ENCODE measurements at places on chromosomes 6 and 20.

DNA sequence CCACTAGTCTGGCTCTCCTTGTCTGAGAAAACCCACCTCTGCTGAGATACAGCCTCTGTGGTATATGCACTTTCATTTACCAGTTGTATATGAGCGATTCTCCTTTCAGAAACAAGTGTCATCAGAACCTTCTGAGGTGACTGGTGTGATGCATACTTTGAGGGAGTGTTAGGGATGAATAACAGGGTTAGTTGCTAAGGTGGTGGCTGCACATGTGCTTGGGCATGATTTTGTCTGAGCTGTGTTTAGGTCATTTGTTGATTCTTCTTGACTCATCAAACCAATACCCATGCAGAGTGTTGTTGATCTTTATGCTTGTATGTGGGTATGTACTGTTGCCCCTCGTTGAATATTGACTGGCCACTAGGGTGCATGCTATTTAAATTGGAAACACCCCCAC, 25.7 kb downstream of the DTD1 start:
- DNase-seq, result no peak

GRCh38 chr6:150806790-150807189, 58.7 kb upstream of the MTHFD1L start:
- no peak for DNase-seq

DNA sequence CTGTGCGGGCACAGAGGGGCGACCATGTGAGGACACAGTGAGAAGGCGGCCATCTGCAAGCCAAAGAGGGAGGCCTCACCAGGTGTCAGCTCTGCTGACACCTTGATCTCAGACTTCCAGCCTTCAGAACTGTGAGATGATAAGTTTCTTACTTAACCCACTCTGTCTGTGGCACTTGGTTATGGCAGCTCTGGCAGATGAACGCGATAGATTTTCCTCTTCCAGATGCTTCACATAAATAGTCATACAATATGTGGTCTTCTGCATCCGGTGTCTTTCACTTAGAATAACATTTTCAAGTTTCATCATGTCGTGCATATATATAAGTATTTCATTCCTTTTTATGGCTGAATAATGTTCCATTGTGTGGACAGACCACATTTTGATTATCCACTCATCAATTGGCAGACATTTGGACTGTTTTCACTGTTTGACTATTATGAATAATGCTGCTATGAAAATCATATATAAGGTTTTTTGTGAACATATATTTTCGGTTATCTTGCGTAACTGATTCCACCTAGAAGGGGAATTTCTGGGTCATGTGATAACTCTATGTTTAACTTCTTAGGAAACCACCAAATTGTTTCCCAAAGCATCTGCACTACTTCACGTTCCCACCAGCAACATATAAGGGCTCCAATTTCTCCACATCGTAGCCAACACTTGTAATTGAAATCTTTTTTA, 30.2 kb downstream of the PRR18 start:
- DNase-seq, result no peak

DNA sequence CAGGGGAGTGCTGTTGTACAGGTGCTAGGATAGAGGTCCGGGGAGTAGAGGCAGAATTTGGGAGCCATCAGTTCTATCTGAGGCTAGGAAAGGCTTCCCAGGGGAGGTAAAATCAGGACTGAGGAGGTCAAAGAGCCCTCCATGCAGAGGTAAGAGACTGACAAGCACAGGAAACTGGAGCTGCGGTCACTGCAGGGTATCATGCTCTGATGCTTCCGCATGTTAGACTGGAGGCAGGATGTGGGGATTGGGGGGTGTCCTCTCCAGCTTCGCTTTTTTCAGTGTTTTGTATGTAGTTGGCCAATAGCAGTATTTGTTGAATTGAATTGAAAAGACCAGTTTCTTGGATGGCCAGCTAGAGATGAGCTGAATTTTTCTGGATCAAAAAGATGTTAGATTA, 87.8 kb downstream of the SLC22A3 start:
- no peak for DNase-seq

GRCh38 chr20:10713161-10713560, 39.4 kb upstream of the JAG1 start:
- no peak for DNase-seq

GRCh38 chr20:19295076-19295475, 82.6 kb downstream of the SLC24A3 start:
- no peak for DNase-seq

GRCh38 chr6:25801436-25801835, 30.4 kb downstream of the SLC17A1 start:
- no peak for DNase-seq

DNA sequence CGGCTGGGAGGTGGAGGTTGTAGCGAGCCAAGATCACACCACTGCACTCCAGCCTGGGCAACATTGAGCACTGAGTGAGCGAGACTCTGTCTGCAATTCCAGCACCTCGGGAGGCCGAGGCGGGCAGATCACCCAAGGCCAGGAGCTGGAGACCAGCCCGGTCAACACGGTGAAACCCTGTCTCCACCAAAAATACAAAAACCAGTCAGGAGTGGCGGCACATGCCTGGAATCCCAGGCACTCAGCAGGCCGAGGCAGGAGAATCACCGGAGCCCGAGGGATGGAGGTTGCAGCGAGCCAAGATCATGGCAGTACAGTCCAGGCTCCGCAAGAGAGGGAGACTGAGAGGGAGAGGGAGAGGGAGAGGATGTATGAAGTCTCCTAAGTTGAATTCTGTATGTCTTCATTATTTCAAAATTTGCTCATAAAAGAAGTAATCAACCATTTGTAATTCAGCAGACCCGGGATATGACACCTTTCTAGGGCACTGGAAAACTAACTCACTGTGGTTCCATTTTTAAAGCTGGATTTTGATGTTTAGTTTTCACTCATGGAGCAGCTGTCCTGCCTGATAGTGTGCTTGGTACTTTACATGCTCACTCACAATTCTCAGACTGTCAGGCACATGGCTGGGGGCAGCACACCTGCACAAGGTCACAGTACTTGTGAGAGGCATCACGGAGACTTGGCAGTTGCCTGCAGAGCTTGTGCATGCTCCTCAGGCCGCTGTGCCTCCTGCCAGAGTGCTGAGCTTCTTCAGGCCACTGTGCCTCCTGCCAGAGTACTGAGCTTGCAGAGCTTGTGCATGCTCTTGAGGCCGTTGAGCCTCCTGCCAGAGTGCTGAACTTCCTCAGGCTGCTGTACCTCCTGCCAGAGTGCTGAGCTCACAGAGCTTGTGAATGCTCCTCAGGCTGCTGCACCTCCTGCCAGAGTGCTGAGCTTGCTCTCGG, 106.2 kb downstream of the ERMARD start:
- no peak for DNase-seq

GRCh38 chr20:41497186-41497895, 120.8 kb downstream of the CHD6 start:
- DNase-seq, result no peak

- no peak for DNase-seq
Measured at GRCh38 chr20:16025084-16025483, 548.2 kb downstream of the KIF16B start.

- DNase-seq, result peak; percentile 57
Measured at GRCh38 chr6:88780714-88781389, 182.6 kb downstream of the RNGTT start.

DNA sequence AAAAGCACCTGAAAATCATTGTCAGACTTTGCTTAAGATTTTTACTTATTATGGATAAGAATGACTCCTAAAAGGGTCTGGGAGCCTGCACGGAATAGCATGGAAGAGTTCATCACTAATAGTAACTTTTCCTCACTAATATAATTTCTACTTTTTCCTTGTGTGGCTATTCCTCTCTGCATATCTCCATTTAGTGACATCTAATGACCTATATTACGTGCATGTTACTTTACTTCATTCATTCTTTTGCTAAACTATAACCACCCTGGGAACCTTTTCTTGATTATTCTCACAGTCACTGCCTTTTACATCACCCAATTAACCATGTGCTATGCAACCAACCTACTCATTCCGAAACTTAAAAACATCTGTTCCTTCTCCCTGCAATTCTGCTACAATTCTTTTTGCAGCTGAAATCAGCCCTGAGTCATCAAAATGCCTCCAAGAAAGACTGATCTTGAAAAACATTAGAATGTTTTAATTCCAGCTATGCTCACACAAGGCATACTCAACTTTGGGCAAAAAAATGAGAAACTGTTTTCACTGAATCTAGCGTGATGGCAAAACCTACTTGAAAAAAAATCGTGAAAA, 313.3 kb downstream of the RNGTT start:
- DNase-seq, result peak; percentile 75

DNA sequence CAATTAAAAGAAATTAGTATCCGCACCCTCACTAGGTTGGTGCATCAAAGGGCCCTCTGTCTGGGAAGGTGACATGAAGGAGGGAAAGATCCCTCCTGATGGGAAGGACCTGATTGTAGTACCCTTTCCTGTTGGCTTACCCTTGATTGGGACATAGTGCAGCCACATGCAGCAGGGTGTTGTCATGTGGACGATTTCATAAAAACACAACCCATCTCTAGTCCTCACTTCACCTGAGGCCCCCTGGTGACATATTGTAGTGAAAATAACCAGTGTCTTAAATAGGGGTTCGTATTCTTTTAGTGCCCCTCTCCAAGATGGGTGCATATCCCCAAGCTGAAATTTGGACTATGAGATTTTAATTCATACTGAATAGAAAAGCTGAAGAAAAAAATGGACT, 97.3 kb downstream of the SLX4IP start:
- no peak for DNase-seq
